SK-N-MC (cell line): ENCODE measurements at places on chromosomes 3 and 15.

GRCh38 chr3:166613365-166613764 is 766.7 kb downstream of the ZBBX start:
- no peak for DNase-seq

- DNase-seq = peak; percentile 45
These were observed 169.2 kb upstream of the TGFBR2 start for GRCh38 chr3:30437171-30437601.

GRCh38 chr3:100838157-100838556 is 128.9 kb downstream of the TFG start:
- no peak for DNase-seq

GRCh38 chr3:33061782-33062181 is 35.2 kb downstream of the GLB1 start:
- no peak for DNase-seq

DNA sequence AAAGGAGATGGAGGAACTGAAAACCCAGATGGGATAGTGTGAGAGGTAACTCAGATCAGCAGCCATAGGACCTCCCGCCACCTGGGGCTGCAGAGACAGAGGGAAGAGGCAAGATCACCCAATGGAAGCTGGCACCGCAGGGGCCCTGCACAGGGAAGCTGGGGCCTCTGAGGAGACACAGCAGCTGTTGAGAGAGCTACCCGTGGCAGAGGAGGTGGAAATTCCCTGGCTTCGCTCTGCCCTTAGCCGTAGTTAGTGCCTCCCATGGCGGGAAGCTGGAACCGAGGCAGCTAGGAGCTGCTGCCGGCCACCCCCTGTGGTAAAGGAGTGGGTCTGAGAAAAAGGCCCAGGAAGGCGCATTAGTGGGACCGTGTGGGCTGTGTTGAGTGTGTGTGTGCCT is 18.0 kb upstream of the PLXNA1 start:
- no peak for DNase-seq

- DNase-seq = no peak
These were observed 292.5 kb downstream of the CHST2 start for GRCh38 chr3:143412084-143412483.

GRCh38 chr15:26128611-26129140 is 265.5 kb upstream of the ATP10A start:
- no peak for DNase-seq

DNA sequence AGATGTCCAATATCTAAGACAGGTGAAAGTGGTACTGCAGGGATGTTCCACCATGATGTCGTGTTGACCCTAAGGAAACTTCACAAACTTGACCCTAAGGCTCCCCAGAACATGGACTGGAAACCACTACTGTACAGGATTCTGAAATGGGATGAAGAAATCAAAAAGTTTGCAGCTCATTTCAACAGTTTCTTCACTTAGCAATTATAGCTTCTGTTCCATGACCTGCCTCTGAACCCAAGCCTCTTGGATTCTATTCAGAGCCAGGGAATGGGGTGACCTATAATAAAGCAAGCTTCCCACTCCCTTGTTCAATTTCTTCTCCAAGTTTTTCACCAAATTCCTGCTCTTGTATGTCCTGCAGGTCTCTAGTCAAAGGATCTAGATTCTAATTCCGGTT is 40.7 kb downstream of the DUT start:
- no peak for DNase-seq

- no peak for DNase-seq
These were observed 151.5 kb downstream of the B3GALNT1 start for GRCh38 chr3:160953686-160954085.

DNA sequence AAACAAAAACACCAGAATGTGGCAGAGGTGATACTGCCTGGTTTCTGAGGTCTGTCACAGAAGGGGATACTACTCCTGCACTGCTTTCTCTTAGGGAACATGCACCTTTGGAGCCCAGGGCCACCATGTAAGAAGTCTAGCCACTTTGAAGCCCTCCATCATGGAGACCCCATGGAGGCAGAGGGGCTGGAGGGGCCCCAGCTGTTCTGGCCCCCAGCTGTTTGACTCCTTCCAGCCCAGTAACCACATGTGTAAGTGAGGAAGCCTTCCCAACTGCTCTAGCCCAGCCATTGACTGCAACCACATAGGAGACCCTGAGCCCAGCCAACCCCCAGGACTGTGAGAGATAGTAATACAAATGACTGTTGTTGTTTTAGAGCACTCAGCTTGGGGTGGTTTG is 9.0 kb upstream of the IGDCC4 start:
- no peak for DNase-seq

DNA sequence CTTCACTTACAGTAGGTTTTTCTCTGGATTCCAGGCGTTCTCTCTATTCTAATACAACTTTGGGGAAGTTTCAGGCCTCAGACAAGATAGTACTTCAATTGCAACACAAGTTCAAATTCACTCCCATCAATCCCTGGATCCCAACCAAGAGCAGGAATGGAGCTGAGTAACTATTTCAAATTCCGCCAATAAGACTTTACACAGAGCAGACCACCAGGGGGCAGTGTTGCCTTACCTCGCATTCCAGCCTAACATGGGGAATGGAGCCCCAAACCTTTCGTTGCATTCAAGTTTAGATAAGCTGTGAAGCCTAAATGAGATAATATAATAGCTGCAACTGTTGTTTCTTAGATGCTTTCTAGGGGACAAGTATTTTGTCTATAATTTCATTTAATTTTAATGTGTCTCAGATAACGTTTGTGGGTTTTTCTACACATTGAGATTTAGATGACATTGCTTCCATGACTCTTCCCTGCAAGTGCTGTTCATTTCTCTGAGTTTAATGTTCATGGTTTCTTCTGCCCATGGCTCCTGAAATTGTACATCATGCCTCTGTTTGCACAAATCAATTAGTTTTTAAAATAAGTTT is 186.7 kb downstream of the NSUN3 start:
- DNase-seq = no peak

GRCh38 chr15:76139368-76140073 is 79.7 kb downstream of the TMEM266 start:
- DNase-seq = peak; percentile 44

DNA sequence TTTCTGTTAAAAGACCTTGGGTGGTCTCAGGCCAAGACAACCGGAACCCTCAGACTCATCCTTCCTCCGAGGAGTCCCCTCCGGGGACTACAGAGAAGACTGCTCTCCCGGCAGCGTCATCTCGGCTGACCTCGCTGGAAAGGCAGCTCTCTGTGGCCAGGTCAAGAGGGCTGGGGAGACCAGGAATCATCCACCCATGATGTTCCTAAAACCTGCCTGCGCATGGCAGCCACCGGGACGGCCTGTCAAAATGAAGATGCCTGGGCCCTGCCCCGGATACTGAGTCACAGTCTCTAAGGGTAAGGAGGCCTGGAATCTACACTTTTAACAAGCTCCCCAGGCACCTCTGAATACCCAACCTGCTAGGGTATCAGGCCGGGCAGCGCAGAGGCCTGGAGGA is 78.6 kb downstream of the RPN1 start:
- no peak for DNase-seq

DNA sequence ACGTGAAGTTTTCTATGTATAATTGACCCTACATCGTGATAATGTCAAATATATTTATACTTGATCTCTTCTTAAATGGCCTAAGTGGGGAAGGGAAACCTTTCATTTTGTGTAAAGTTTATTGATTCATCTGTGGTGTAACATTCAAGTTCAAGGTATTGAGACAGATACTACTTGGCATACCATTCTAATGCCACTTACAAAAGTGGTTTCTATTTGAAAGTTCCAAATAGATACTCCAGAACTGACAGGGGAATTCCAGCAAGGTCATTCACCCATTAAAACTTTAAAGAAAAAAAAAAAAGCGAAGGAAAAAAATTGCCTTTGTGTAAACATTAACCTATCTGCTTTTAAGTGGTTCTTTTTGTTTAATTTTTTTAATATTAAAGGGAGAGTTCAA is 45.3 kb upstream of the MAP3K13 start:
- DNase-seq = no peak

DNA sequence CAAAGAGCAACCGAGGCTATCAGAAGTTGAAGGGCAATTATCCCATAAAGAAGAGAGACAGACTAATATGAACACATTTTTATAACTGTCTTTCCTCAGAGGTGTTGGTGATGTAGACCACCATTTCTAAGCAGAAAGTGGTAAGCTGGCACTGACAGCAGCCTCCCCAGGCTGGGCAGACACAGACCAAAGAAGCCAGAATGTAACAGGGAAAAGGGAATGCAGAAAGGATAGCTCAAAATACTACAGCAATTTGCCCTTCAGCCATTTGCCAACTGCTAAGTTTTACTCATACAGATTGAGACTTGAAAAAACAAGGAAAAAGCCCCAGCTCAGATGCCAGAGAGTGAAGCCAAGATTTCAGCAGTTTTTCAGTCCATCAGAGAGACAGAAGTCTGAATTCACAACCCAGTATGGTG is 73.5 kb upstream of the ABI3BP start:
- no peak for DNase-seq

DNA sequence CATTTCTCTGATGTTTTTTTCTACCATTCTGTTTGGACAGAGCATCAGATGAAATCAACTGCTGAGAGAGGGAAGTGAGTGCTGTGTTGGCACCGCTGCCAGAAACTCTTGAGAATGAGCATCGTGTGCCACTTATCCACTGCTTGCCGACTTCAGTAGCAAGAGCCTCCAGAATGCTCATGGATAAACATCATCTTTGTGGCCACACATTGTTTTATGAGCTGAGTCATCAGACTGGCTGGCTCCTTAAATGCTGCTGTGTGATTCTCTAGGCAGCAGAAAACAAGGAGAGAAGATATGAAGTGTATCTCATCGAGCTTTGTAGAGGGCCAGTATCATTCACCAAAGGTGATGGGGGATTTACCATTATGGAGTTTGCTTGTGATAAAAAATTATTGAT is 3.4 kb upstream of the DOCK3 start:
- DNase-seq = peak; percentile 14

- no peak for DNase-seq
These were observed 17.1 kb upstream of the ABI3BP start for GRCh38 chr3:101010296-101010695.

DNA sequence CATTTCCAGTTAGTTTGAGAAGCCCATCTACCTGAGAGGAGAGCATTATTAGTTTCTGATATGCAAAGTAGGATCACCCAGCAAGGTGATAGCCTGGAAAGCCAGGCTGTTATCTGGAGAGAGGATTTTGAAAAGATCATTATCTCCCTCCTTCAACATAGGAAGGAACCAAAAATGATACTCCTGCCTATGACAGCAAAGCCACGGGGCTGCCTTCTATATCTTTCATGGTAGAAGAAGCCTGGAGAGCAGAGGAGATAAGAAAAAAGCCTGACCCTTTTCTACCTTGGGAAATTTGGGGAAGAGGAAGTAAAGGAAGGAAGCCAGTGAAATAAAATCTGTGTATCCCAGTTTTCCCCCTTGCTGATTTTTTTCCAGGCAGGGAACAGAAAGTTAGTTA is 205.5 kb downstream of the MFSD1 start:
- no peak for DNase-seq

- no peak for DNase-seq
These were observed 557 bp downstream of the DENND4A start for GRCh38 chr15:65791335-65792137.

GRCh38 chr3:136194409-136195257 is 1.5 kb downstream of the MSL2 start:
- no peak for DNase-seq

GRCh38 chr3:151351219-151351618 is 21.9 kb upstream of the P2RY13 start:
- DNase-seq = no peak

GRCh38 chr15:58311556-58311955 is 120.2 kb upstream of the LIPC start:
- DNase-seq = no peak

- no peak for DNase-seq
These were observed 3.1 kb downstream of the FOXL2NB start for GRCh38 chr3:138950006-138950644.

GRCh38 chr15:64888336-64888735 is 23.4 kb upstream of the ANKDD1A start:
- DNase-seq = no peak

- no peak for DNase-seq
These were observed 6.5 kb upstream of the GLB1 start for GRCh38 chr3:33103480-33103879.

GRCh38 chr15:29102911-29103823 is 166.5 kb downstream of the NSMCE3 start:
- no peak for DNase-seq

DNA sequence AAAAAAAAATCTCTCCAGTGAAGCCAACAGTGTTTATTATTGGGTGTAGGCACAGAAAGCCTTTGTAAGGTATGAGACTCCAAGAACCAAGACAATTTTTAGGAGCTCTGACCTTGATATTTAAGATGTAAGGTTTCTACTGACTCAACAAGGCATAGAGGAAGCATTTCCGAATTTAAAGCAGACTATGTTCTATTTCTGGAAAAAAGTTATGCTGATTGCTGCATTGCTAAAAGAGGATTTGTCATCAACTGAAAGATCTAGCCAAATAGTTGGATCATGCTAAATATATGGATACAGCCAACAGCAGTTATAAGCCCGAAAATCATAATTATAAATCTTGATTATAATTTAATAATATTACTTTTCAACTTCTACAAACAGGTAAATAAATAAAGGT is 53.3 kb upstream of the MELTF start:
- no peak for DNase-seq

- no peak for DNase-seq
These were observed 22.6 kb upstream of the FSTL1 start for GRCh38 chr3:120473389-120473788.

GRCh38 chr3:149333176-149333859 is at the start of gene TM4SF18:
TSS of gene TM4SF18 (minus strand) at chr3:149333636. CDS start at chr3:149333382, 254 bp downstream.
- no peak for DNase-seq

- DNase-seq = no peak
These were observed 533.5 kb upstream of the ZNF385D start for GRCh38 chr3:22284559-22284958.

DNA sequence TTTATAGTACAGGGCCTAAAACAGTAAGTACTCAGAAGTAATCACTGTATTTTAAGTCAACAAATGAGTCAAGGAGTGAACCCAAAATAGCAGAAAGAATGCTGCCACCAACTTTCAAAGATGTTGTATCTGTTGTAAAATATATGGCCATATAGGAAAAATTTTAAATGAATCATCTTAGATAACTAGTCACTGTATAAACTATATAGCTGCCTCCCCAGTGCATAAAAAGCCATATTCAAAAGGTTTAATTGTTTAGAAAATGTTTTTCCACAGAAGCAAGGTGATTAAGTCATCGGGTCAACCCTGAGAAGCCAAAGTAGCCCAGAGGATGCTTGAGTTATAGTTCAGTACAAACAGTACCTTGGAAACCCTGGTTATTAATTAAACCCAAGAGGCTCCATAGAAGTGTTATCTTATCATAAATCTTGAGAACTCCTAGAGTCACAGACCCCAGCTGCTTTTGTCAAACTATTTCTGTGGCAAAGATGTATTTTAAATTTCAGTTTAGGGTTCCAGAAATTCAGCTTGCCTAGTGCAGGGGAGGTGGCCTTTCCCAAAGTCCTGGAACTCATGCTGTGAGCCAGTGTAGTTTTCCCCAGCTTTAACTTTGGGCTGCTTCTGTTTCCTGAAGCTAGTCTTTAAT is 39.2 kb downstream of the MBNL1 start:
- no peak for DNase-seq

- no peak for DNase-seq
These were observed 49.4 kb upstream of the SPATA12 start for GRCh38 chr3:57011022-57011421.

GRCh38 chr3:28328188-28329151 is 20.1 kb upstream of the ZCWPW2 start:
- no peak for DNase-seq

GRCh38 chr3:28800203-28800602 is 451.6 kb upstream of the AZI2 start:
- no peak for DNase-seq

- no peak for DNase-seq
These were observed 366.9 kb upstream of the STAC start for GRCh38 chr3:36013425-36013824.

GRCh38 chr15:73624530-73624929 is 8.7 kb downstream of the NPTN start:
- DNase-seq = no peak
